Tibial nerve (tissue), 4 donors: ENCODE measurements at places on chromosomes 7 and 10.

- no peaks in the 10 kb centered on the region for H3K36me3 ChIP-seq
- no peaks in the 10 kb centered on the region for H3K27me3 ChIP-seq
- H3K27ac ChIP-seq, result peak overlapping the region; percentile 66
- H3K4me1 ChIP-seq, result peaks cover 15% of the 10 kb centered on the region
- peak; percentile 45 for DNase-seq
Observed at GRCh38 chr7:2157473-2158279, 75.1 kb downstream of the MAD1L1 start.

DNA sequence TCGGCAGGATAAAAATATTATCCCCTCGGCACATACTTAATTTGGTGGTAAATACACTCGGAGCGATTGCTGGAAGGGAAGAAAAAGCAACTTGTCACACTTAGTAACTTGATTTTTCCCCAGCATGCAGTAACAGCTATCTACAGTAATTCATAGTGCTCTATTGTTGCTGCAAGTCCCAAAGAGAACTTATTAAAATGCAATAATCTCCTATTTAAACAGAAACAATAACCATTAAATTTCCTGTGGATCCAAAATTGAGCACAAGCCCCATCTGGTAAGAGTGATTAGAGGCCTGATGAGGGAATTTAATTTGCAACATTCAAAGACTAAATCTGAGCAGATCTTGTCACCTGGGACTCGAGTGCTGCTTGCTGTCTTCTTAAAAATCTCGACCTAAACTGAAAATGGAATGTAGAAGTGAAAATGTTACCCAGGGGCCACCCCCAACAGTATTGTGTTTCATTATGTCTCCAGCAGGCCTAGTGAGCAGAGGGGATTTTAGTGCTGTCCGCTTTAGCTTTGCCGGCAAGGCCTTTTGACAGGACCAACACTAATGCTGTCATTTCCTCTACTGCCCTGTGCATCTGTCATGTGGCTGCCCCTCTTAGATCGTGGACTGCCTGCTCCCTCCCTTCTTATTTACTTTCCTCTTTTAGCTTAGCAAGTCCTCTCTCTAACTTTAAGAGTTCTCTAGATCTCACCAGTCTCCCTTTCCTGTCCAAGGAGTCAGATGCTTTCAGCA lies 639.7 kb downstream of the AUTS2 start:
- no peak overlapping the region for H3K4me3 ChIP-seq
- H3K4me1 ChIP-seq, result no peaks in the 10 kb centered on the region
- H3K36me3 ChIP-seq, result no peaks in the 10 kb centered on the region
- DNase-seq, result no peak

DNA sequence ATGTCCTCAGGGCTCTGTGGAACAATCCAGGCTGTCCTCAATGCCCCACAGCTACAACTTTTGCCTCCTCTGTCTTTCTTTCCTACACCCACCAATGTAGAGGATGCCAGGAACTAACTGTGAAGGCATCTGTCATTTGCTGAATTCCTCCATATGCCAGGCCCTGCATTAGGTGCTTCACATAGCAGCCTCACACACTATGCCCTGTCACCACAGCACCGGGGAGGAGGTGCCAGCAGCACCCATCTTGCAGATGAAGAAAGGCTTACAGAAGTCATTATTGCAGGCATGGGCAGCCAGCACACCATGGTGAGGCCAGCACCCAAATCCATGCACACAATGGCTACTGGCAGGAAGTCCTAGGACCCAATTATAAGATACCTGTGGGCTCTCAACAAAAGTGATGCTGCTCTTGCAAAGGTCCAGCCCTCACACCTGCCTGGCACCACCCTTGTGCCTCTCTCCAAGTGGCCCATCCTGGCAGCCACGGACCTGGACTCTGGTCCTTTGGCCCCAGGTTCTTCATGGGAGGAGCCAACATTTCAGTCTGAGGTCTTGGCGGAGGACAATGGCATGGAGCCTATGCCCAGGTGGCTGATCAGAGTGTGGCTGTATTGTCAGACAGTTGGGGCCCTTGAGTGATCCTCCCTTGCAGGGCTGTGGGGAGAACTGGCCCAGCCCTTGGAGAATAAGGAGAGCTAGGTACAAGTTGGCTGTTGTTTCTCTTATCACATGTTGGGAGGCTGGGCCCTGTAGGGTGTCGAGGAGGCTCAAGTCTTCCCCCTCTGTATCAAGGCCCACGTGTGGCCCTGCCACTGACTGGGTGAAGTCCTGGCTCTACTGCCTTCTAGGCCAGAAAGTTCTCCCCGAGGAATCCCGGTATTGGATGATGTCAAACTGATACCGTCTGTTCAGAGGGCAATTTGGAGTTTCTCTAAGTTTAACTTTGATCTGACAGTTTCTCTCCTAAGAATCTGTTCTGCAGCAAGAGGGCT lies 14.4 kb upstream of the MYL7 start:
- H3K4me3 ChIP-seq, result no peak overlapping the region
- no peaks in the 10 kb centered on the region for H3K27me3 ChIP-seq
- H3K4me1 ChIP-seq, result no peaks in the 10 kb centered on the region
- no peak for DNase-seq

DNA sequence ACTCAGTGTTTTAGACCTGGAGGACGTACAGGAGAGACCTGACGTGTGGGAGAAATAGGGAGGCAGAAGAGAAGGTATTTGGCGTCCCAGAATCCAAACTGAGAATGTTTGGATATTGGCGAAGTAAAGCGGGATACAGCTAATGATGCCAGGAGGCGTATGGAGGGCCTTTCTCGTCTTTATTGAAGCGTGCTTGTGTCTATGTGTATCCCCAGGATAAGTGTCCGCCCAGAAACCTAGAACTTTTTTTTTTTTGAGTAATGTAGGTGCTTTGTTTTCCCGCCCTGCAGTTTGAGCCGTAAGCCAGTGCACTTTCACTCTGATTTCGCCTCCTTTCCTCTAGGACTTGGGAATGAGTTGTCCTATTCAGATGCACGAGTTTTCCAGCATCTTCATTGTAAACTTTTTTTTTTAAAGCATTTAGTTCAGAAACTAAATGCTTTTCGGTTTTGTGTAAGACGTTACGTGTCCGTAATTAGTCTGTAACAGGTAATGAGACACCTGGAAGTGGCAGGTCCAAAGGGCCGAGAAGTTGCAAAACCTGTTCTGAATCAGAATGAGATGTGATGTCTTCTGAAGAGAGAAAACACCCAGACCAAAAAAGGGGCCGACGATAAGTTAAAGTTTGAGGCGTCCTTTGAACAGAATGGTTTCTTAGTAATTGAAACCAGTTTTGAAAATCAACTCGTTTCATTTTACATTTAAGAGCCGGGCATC lies 746 bp downstream of the ARL5B start:
- no peaks in the 10 kb centered on the region for H3K36me3 ChIP-seq
- H3K27ac ChIP-seq, result peak overlapping the region; percentile 98
- no peak for DNase-seq
- H3K4me1 ChIP-seq, result peaks cover 42% of the 10 kb centered on the region
- H3K4me3 ChIP-seq, result peak overlapping the region; percentile 90
- no peaks in the 10 kb centered on the region for H3K27me3 ChIP-seq

DNA sequence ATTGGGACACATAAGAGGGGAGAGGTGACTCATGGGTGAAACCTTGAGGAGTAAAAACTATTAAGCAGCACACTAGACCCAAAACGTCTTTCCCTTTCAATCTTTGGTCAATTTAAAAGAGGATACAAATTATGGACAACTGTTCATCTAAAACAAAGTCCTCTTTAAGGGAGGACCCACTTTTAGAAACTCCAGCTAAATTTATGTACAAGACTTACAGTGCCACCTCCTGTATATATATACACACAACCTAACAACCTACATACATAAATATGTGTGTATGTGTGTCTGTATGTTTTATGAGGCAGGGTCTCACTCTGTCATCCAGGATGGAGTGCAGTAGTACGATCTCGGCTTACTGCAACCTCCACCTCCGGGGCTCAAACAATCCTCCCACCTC lies 18.1 kb upstream of the ZC3HAV1 start:
- H3K27me3 ChIP-seq, result no peaks in the 10 kb centered on the region
- no peaks in the 10 kb centered on the region for H3K4me1 ChIP-seq
- no peak overlapping the region for H3K27ac ChIP-seq

DNA sequence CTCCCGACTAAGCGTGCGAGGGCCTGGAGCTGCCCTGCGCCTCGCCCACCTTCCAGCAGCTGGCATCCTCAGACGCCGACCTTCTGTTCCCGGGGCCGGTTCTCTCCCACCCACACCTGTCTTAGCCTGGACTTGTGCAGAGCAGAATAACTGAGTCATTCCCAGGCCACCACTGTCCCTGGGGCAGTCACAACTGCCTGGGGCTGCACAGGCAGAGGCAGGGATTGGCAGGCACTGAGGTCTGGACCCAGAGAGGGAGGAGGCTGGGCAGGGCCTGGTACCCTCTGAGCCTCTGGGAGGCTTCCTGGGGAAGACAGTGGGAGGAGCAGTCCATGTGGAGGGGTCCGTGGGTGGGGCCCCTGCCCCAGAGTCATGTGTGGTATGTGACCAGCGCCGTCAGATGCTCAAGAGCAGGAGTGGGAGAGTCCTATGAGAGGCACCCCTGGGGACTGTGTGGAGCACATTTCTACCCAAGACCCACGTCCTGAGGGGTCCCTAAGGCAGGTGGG lies 74.3 kb downstream of the NKX6-2 start:
- H3K27ac ChIP-seq, result peak overlapping the region; percentile 34
- H3K27me3 ChIP-seq, result no peaks in the 10 kb centered on the region
- peaks cover 51% of the 10 kb centered on the region for H3K36me3 ChIP-seq
- no peak for DNase-seq
- H3K4me3 ChIP-seq, result no peak overlapping the region

DNA sequence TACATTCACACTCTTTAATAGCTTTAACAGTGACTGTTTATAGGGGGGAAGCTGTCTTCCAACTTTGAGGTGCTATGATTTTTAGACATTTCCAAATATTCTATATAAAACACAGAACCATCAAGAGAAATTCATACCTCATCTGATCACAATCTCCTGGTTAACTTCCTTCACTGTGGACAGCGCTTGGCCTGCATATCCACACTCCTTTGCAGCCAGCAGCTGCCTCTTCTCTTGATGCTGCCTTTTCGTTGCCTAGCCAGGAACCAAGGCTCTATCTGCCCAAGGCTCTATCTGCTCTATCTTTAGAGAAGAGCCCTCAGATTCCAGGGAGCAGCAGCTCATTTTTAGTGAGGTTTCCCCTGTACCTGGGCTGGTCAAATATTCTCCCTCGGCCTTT lies 252.0 kb downstream of the PTEN start:
- H3K36me3 ChIP-seq, result no peaks in the 10 kb centered on the region
- H3K4me3 ChIP-seq, result no peak overlapping the region
- H3K27me3 ChIP-seq, result no peaks in the 10 kb centered on the region
- H3K27ac ChIP-seq, result no peak overlapping the region
- DNase-seq, result no peak
